ENCODE measurements at places on chromosomes 16 and 17. TPM values are rescaled to one million over a fixed set of nuclear protein-coding genes. Genes with fewer than 3 reads are reported as not detected.

USP6 gene
- not detected for total RNA-seq

CACNG5 gene
- total RNA-seq, result not detected

ZNF597 gene
- total RNA-seq, result 2.1 TPM

RAI1 gene
- total RNA-seq, result 30.9 TPM

CES4A gene
- total RNA-seq, result 1.3 TPM

FOXL1 gene
- under 0.01 TPM for total RNA-seq

TRAF7 gene
- 52.3 TPM for total RNA-seq

All from melanocyte of skin (primary cell).